ENCODE measurements at places on chromosomes 11 and 22.

GRCh38 chr22:35705141-35705540 is 12.5 kb upstream of the APOL5 start:
- no peak for DNase-seq

- DNase-seq = no peak
Observed at GRCh38 chr22:32555581-32555980, 81.0 kb downstream of the FBXO7 start.

DNA sequence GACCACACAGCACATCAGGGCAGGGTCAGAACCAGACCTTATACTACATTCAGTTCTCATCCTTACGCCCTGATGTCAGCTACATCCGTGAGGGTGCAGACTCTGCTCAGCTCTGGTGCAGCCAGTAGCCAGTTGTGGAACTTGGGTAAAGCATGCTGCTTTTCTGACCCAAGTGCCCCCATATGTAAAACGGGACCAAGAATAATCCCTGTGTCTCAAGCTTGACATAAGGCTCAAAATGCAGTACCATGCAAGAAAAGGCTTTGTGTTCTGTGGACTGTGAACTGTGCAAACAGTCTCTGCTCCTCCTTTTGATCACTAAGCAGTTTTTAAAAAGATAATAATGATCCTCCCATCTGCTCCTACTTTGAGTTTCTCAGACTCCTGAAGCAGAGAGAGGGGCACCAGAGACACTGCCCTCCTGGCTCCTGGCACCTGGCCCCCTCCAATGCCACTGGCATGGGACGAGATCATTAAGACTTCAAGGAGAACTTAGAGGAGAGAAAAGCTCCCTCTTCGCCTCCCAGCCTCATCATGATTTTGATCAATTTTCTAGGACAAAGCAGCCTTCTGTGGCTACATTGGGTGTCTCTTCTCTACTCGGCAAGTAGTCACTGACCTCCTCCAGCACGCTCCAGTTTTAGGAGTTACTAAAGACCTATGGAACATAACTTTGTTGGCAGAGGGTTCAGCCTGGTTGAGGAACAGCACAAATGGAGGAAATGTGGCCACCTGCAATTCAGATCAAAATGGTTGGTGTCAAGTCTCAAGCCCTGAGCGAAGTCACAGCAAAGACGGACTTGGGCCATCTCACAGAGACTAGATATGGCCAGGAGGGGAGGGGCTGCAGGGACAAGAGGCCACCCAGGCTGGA is 23.9 kb downstream of the IL10RA start:
- no peak for DNase-seq

DNA sequence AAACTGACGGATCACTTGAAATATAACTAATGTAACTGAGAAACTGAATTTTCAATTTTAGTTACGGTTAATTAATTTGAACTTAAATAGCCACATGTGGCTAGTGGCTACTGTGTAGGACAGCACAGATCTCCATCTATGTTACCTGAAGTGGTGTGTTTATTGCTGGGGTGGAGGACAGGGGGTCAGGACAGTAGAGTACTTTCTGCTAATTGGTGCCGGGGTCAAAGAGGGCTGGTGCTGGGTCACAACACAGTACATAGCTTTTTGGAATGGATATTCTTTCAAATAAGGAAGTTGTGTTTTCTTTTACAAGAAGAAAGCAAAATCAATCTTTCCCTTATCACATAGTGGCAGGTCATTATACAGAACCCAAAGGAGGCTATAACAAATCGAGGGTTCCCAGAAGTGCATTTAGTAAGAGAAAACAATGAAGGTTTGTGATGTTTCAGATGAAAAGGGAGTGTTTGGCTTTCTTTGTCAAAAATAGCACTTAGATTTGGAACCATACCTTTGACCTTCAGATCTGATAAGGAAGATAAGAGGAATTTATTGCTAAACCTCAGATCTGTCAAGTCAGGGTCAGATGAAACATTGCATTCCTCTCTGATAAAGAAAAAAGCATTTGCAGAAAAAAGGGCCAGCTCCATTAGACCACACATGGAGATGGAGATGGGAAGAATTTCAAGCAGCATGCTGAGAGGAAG is 384.5 kb downstream of the AASDHPPT start:
- DNase-seq = no peak

- DNase-seq = no peak
Observed at GRCh38 chr11:36450110-36450572, 59.9 kb downstream of the TRAF6 start.

DNA sequence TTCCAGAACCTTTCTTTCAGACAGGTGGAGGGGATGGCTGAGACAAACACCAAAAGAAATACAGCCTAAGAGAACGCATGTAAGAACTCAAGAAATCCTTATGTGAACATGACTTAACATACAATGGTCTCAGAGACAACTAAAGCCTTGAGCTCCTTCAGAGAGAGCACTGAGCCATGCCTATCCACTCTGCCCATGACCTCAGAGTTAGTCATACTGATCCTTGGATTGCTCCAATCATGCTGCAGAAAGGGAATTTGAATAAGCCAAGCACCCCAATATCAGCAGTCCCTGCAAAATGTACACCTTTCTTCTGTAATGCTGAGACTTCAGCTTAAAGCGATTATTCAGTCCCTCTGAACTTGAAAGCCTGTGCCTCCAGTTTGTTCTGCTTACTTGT is 43.2 kb upstream of the CHKA start:
- no peak for DNase-seq

- no peak for DNase-seq
Observed at GRCh38 chr11:93870616-93871015, 20.2 kb upstream of the VSTM5 start.

GRCh38 chr22:32733196-32733768 is 68.2 kb upstream of the TIMP3 start:
- DNase-seq = no peak

DNA sequence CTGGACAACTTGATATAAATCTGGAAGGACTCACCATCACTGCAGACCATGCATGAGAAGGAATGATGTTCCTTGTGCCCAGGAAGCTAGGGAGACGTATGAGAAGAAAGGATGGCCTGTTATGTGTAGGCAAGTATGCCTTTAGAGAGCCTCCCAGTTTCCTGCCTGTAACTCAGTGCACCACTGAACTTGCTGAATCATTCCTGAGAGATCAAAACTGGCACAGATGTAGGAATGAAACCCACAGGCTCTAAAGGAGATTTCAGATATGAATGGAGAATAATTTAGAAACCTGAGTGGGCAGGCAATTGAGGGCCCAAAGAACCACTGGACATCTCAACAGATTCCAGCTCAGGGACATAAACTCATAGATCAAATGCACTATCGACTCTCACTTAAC is 38.4 kb upstream of the PRSS23 start:
- DNase-seq = no peak

GRCh38 chr22:50530877-50531545 is 1.2 kb upstream of the TYMP start:
- DNase-seq = no peak

GRCh38 chr11:95736355-95736754 is 53.2 kb downstream of the FAM76B start:
- no peak for DNase-seq

DNA sequence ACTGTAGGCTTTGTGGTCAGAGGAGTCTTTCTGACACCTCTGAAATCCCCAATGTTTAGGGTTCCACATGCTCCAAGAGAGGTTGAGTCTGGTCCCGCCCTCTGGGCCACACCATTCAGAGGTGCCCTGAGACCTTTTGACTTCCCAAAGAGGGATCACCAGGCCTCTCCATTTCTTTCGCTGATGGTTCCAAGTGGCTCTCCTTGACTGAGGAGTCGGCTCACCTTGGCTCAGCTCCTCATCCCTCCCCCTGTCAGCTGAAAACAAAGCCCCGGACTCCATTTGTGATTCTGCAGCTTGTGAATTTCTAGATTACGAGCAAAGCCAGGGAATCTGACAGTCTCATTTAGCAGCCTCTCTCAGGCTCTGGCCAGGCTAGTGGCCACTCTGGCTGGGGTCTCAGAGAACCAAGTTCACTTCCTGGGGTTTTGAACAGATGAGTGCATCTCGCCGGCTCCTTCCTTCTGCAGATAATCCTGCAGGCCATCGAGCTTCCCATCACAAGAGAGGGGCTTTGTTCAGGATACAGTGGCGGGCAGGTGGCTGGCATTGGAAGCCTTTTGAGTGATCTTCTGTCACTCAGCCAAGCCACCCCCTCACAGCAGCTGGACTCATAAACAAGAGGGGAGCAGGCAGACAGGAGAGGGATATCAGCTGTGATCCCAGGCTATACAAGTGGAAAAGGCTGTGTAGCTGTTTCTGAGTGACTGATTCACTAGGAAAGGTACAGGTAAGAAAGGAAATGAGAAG is 102.9 kb downstream of the TRIM29 start:
- no peak for DNase-seq

GRCh38 chr11:103811870-103812455 is 224.5 kb upstream of the DDI1 start:
- no peak for DNase-seq

DNA sequence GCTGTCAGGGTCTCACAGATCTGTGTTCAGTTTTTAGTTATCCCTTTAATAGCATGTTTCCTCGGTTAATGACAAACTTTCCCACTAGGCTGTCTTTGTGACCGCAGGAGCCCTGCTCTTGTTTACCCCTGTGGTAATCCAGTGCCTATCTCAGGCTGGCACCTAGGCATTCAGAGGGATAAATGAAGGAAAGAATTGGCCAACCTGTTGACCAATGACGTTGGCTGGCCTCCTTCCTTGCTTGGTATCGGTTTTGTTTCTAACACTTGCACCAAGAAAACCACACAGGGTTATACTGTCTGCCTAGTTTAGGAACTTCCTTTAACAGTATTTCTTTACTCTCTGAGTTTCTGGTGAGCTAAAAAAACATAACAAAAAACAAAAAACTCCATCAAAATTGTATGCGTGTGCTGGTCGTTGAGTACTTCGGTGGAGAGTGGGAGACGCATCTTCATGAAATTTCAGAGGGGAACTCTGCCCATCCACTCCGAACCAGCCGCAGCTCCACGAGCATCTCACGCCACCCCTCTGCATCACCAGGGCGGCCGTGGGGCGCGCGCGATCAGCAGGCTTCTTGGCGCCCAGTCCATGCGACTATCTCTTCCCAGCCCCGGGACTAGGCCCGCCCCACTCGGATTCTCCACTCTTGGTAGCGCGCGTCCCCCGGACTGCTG is 563 bp upstream of the ENDOD1 start:
- no peak for DNase-seq

DNA sequence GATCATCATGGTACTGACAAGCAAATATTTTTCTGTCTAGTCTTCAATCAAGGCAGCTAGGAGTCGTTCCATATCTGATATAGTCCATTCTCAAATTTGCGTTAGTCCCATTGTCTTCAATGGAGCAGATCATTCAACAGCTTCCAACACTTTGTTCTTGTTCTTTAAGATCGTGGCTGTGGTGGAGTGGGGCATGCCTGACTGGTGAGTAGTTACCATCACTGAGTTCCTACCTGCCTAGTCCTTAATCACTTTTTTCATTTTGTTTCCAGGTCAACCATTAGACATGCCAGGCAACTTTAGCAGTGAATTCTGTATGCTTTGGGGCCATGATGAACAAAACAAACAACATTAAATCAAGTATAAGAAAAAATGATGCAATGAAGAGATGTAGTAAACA is 693.1 kb upstream of the KIRREL3 start:
- no peak for DNase-seq

GRCh38 chr11:2555891-2556290 is 111.1 kb downstream of the KCNQ1 start:
- no peak for DNase-seq

GRCh38 chr22:46857885-46858143 is 95.4 kb downstream of the TBC1D22A start:
- no peak for DNase-seq

- DNase-seq = no peak
Observed at GRCh38 chr11:104057908-104058307, 21.5 kb downstream of the DDI1 start.

DNA sequence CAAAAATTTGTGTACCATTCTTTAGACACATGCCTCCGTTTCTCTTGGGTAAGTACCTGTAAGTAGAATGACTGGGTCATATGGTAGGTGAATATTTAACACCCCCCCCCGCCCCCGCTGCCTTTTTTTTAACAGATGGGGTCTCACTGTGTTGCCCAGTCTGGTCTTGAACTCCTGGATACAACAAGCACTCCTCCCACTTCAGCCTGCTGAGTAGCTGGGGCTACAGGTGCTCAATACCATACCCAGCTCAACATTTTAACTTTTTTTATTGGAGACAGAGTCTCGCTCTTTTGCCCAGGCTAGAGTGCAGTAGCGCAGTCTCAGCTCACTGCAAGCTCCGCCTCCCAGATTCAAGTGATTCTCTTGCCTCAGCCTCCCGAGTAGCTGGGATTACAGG is 32.5 kb downstream of the CECR2 start:
- DNase-seq = no peak

DNA sequence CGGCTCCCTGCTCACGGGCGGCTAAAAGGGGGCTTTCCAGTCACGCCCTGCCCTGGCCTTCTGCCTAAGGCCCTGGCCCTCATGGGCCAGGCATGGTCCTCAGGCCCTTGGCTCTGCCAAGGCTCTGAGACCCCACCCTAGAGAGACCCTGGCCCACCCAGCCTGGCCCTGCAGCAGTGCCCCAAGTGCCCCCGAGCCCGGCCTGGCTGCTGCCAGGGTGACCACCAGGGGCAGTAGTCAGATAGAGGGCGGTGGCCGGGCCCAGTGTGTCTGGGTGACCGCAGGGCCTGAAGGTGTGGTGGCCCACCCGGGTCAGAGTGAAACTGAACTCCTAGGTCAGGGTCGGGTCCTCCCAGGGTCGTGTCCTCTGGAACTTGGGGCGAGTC is 29.4 kb upstream of the CCDC188 start:
- DNase-seq = no peak

- DNase-seq = no peak
Observed at GRCh38 chr11:934527-934926, 8.9 kb downstream of the AP2A2 start.

GRCh38 chr11:95693298-95693697 is 96.3 kb downstream of the FAM76B start:
- DNase-seq = no peak

- no peak for DNase-seq
Observed at GRCh38 chr11:125410091-125410490, 86.0 kb downstream of the FEZ1 start.

DNA sequence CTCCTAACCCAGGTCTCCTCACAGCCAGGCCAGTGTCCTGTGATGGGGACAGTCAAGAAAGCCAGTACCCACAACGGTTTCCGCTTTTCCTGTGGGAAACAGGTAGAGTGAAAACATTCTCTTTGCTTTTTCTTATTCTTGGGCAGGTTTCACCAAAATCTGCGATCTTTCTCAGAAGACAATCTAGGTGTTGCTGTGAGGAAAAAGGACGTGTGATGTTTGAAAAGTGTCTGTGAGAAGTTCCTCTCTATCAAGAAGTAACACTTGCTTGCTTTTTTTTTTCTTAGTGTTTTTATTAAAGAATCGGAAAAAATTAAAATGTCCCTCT is 9.2 kb upstream of the IL2RB start:
- DNase-seq = no peak

Measured in putamen (tissue), 1 donor.